ENCODE measurements at places on chromosomes 13 and 19. TPM values are rescaled to one million over a fixed set of nuclear protein-coding genes. Genes with fewer than 3 reads are reported as not detected.
A peak's percentile ranks its signal among the peaks of the same experiment; 100 is the strongest.

GRCh38 chr19:10431943-10432735 lies 11.8 kb downstream of the PDE4A start:
- DNase-seq, result no peak

- peak; percentile 39 for DNase-seq
These were observed 1287.7 kb downstream of the SLITRK5 start for GRCh38 chr13:88958821-88959220.

DNA sequence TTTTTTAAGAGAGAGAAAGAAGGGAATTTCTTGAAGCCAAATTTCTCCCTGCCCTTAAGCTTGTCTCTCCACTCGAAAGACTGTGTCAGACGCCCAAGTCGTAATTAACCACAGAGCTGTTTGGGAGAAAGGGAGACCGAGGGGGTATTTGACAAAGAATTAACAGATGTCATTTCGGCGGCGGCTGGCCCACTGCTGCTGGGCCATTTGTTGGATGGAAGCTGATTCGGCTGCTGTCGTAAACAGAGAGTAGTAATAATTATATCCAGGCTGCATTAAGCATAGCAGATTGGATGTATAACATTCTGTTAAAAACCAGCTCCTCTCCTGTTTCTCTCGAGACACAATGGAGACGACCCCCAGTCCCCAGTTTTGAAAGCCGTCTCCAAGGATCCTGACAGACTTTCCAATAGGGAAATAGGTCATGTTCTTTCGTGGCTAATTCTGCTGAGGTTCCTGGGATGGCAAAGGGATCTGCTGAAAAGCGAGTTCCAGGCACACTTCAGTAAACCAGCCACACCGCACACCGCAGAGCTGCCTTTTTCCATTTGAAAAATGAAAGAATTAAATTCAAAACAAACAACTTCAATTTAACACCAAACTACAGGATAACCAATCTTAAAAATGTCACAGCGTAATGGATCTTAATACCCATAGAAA lies 71.5 kb downstream of the KCTD15 start:
- no peak for DNase-seq

DNA sequence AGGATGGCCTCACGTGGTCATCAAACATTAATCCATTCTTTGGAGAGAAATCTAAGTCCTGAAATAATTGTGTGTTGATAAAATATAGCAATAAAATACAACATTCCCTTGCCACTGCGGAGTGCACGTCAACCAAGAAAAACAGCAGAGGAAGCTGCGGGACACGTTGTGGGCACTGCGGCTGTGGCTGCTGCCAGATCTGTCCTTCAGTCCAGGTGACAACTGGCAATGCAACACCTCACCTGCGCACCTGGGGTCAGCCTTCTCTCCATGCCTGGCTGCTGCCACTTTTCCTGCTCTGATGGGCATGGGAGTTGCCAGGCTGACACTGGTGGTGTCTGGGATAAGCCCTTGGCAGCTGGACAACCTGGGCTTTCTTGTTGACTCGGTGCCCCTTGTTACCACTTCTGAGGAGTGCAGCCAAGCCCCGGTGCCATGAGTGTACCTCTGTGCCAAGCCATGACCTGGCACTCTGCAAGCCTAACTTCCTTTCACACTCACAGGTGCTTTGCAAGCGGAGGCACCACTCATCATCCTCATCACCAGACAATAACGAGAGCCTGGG lies 251.6 kb upstream of the TSHZ3 start:
- DNase-seq, result no peak

DNA sequence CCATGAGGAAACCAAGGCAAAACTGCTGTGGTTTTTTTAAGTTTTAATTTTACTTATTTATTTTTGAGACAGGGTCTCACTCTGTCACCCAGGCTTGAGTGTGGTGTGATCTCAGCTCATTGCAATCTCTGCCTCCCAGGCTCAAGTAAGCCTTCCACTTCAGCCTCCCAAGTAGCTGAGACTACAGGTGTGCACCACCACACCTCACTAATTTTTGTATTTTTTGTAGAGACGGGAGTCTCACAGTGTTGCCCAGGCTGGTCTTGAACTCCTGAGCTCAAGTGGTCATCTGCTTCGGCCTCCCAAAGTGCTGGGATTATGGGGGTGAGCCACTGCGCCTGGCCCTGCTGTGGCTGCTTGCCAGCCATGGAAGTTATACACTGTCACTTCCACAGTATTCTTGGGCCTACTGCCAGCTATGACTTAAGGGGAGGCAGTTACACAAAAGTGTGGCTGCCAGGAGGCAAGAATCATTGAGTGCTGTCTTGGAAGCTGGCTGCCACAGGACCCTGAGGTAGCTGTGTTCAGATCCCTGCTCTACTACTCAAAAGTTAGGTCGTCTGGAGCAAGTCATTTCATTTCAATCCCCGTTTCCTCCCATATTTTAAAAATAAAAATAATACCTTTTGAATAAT lies 12.7 kb downstream of the FARP1 start:
- DNase-seq, result no peak

GRCh38 chr19:6238643-6239281 lies 41.0 kb downstream of the MLLT1 start:
- peak; percentile 77 for DNase-seq

GRCh38 chr13:38804536-38804935 lies 117.7 kb downstream of the FREM2 start:
- DNase-seq, result no peak

DNA sequence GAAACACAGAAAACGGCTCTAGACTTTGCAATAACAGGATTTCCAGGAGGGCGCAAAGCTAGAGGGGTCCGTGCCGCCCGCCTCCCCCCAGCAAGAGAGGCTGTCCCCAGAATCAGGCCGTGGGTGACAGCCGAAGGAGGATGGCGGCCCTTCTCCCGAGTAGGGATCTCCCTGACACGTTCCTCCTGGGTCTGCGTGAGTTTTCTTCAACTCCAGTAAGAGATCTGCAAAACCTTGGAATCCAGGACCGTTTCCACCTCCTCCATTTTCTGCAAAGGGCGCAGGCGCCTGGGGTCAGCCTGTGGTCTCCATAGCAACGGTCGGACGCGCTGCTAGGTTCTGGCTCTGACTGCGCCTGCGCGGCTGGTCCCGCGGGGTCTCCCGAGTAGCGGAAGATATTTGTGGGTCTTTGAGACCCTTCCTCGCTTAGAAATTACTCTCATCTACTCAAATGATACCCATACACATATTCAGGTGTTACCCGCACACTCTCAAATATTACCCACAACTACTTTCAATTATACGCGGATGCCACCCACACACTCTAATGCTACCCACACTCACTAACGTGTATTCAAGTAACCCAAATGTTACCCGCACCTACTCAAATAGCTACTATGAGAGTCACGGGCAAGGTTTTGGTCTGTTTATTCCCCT lies 2.1 kb downstream of the PNMA8C start:
- DNase-seq, result peak; percentile 92

- DNase-seq, result no peak
These were observed 15.7 kb downstream of the MOB3A start for GRCh38 chr19:2080336-2080988.

GRCh38 chr19:36449059-36449670 lies 30.7 kb upstream of the ZFP82 start:
- no peak for DNase-seq

DNA sequence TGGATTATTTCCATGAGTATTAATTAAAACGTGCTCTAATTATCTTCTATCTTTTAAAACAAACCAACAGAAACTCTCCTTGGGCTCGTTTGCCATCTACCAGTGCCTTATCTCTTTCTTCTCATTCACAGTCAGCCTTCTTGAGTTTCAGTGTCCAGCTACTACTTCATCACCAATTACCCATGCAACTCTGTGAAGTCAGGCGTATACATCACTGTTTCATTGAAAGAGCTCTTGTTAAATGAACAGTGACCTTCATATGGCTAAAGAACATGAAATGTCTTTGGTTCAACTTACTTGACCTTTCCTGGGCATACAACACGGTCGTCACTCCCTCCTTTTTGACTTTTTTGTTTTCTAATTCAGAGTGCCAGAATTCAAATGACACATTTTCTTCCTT lies 5.2 kb upstream of the IFT88 start:
- DNase-seq, result no peak

- no peak for DNase-seq
These were observed 556.1 kb downstream of the EFNB2 start for GRCh38 chr13:105979131-105980011.

DNA sequence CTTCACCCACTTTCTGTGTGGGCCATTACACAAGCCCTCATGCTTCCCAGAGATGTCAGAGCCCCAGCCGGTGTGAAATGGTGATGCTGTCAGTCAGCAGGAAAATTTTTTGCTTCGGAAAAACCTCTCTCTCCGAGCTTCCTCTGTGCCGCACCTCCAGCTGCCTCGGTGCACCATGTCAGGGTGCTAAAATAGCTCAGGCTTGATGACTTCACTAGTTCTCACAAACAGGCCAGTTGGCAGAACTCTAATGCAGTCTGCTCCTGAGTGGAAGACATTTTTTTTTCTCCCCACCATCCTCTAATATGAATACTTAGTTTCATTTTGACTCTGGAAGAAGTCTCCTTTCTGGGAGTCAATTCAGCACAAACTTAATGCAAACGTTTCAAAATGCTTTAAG lies 71.3 kb downstream of the KLF12 start:
- DNase-seq, result peak; percentile 25

- peak; percentile 89 for DNase-seq
These were observed 3.5 kb downstream of the KLF2 start for GRCh38 chr19:16327911-16328823.

- no peak for DNase-seq
These were observed 51.8 kb downstream of the TM9SF2 start for GRCh38 chr13:99553033-99553432.

DNA sequence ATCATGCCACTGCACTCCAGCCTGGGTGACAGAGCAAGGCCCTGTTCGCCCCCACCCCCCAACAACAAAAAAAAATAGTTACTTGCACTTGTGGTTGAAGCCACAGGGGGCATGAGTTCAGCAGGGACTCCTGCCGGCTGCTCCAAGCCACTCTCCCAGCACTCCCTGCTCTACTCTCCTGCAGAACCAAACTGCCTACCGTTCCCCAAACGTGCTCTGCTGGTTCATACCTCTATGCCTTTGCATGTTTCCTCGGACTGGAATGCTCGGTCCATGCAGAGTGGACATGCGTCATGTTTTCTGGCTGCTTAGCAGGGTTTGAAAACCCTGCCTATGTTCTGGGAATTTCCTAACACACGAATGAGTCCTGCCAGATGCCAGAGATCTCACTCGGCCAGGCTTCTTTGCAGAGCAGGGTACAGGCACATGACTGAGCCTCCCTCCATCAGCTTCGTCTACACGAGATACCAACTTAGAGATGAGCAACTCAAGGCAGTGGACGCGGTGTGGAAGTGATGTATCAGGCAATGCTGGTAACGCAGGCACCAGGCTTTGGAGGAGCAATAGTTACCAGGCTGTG lies 8.5 kb upstream of the SLC25A15 start:
- no peak for DNase-seq

GRCh38 chr13:49697468-49697867 lies 6.2 kb upstream of the EBPL start:
- DNase-seq, result no peak

- no peak for DNase-seq
These were observed 29.7 kb downstream of the MIPEP start for GRCh38 chr13:23859455-23859854.

DNA sequence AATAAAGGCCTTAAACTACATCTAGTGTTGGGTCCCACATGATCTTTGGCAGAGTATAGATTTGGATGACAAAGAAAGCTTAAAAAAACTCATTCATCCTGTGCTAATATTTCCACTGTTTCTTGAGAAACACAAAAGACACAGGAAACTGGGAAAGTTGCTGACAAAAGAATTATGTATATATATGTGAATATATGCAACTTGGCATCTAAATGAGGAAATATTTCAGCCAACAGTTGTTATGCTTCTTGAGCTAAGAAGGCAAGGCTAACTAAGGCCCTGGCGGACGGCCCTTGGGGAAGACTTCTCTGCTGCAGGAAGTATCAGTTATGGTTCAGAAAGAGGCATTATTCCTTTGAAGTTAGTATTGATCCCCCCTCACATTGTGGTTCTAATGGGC lies 491.8 kb downstream of the DIAPH3 start:
- DNase-seq, result no peak

GRCh38 chr13:110245416-110245899 lies 61.5 kb downstream of the COL4A1 start:
- no peak for DNase-seq

DNA sequence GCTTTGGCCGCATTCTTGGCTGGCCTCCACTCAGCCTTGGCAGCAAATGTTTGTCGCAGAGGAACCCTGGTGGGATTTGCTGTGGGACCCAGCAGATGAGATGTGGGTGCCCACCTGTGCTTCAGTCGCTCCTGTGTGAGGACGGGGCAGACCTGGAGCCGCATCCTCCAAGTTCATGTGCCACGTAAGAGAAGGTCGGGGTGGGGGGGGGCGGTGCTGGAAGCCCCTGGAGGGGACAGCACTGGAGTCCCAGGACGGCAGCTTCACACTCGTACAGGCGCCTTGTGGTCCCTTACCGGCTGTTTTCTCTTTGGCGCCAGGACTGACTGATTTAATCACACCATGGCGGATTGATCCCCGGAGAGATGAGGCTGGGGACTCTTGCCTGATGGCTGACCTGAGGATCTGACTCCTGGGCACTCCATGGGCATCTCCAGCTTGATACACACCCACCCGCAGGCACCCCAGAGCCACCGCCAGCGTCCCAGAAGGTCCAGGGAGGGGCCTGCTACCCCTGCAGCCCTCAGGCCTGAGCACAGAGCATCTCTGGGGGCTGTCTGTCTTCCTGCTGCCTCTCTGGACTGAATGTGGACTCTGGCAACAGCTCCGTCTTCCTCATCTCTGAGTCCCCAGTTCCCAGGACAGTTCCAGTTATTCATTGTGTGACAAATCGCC lies 10.0 kb upstream of the GRTP1 start:
- no peak for DNase-seq

MIDN gene
- 261 TPM for total RNA-seq

PALM3 gene
- total RNA-seq, result 0.30 TPM

ZNF682 gene
- 4.5 TPM for total RNA-seq

CCDC169 gene
- total RNA-seq, result 0.90 TPM

MAST1 gene
- 1.4 TPM for total RNA-seq

TRPC4 gene
- 1.4 TPM for total RNA-seq

CYP2A6 gene
- 1.9 TPM for total RNA-seq

ZNF813 gene
- total RNA-seq, result 6.0 TPM

ACTMAP gene
- total RNA-seq, result 2.6 TPM

PEX11G gene
- total RNA-seq, result 4.8 TPM

ESD gene
- total RNA-seq, result 122 TPM

DOCK9 gene
- total RNA-seq, result 45.4 TPM

CYSLTR2 gene
- 2.2 TPM for total RNA-seq

RUVBL2 gene
- total RNA-seq, result 44.8 TPM

KCTD12 gene
- total RNA-seq, result 85.1 TPM

PTGIR gene
- 1.5 TPM for total RNA-seq

GNA15 gene
- 4.8 TPM for total RNA-seq

CACNG6 gene
- total RNA-seq, result not detected

ACP5 gene
- 29.0 TPM for total RNA-seq

All from ovary (tissue), 10 donors.